HS-5 (cell line): ENCODE measurements at places on chromosomes 12 and 14.

- no peak for DNase-seq
Measured at GRCh38 chr12:46266382-46266791, 2.5 kb downstream of the SLC38A1 start.

- peak; percentile 34 for DNase-seq
Measured at GRCh38 chr12:45789025-45789424, 59.5 kb downstream of the ARID2 start.

- DNase-seq = no peak
Measured at GRCh38 chr12:122026706-122027333, 5.1 kb downstream of the BCL7A start.

DNA sequence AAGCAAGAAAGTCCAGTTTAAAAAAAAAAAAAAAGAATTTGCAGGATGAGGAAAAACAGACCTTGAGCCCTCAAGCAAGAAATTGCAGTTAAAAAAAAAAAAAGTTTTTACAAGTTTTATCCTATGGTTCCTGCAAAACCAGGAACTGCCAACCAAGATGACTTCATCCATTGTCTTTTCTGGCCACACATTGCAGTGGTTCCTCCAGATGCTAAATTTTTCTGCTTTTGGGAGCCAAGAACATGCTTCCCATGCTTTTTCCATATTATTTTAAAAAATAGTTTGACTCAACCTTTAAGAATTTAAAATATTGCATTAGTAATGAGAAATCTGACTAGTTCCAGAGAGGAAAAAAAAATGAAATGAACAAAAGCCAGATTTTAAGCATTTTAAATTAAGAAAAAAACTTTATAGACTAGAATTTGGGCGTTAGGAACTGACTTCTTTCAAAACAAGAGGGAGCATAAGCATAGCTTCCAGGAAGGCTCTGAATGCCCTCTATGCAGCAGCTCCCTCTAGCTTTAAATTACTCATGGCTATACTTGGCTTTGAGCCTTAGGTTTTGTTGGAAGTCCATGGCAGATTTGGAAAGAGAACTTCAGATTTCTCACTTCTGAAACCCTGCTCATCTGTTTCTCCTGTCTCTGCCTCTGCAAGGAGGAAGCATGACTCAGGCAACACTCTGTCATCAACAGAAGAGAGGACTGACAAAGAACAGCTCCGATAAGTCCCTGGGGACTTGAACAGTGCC is 124.5 kb downstream of the GPR65 start:
- DNase-seq = peak; percentile 72

- no peak for DNase-seq
Measured at GRCh38 chr12:113244047-113244460, 22.8 kb downstream of the TPCN1 start.
